ENCODE measurements at places on chromosomes 16 and 17. TPM values are rescaled to one million over a fixed set of nuclear protein-coding genes. Genes with fewer than 3 reads are reported as not detected.
A peak's percentile ranks its signal among the peaks of the same experiment; 100 is the strongest.

The MYH8 gene
- total RNA-seq = not detected

DNA sequence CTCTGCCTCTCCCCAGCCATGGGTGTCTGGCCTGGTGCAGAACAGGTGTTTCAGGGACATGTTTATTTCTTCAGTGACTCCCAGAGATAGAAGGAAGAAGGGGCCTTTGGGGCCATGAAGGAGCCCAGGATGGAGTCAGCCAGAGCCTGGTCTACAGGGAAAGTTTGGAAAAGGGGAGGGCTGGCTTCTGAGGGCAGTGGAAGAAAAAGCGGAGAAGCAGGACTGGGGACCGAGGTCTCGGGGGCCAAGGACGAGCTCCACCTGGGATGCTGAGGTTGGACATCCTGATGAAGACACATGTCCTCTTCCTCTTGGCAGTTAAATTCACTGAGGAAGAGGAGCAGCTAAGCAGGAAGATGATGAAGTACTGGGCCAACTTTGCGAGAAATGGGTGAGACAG, 7.7 kb downstream of the CES2 start:
- DNase-seq = no peak

DNA sequence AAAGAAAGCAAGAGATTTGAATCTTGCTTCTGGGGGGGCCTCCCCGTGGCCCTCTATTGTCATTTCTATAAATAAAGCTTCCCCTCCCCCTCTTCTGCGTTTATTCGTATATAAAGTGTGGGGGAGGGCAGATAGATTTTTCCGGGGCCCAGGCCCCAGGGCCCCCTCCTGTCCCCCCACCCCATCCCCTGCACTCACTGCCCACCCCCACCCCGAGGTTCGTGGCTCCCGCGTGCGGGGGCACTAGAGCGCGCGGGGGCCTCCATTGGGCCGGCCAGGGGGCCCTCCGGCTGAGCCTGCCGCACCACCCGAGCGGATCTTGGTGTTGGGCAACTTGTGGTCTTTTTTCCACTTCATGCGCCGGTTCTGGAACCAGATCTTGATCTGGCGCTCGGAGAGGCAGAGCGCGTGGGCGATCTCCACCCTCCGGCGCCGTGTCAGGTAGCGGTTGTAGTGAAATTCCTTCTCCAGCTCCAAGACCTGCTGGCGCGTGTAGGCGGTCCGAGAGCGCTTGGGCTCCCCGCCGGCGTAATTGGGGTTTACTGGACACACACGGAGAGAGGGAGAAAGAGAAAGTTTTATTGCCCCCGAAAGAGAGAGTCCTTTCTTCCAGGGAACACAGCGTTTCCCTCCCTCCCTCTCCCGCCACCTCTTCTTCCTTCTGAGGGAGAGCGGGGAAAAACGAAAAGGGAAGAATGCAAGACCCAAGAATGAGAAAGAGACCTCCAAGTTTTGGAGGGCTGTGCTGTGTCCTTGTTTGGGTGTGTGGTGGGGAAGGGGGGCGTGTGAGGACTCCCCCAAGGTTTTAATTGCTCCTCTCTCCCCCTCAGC, 1.5 kb downstream of the HOXB4 start:
- DNase-seq = peak; percentile 84

GRCh38 chr17:75625813-75626486, 7.3 kb upstream of the SMIM5 start:
- peak; percentile 6 for DNase-seq

DNA sequence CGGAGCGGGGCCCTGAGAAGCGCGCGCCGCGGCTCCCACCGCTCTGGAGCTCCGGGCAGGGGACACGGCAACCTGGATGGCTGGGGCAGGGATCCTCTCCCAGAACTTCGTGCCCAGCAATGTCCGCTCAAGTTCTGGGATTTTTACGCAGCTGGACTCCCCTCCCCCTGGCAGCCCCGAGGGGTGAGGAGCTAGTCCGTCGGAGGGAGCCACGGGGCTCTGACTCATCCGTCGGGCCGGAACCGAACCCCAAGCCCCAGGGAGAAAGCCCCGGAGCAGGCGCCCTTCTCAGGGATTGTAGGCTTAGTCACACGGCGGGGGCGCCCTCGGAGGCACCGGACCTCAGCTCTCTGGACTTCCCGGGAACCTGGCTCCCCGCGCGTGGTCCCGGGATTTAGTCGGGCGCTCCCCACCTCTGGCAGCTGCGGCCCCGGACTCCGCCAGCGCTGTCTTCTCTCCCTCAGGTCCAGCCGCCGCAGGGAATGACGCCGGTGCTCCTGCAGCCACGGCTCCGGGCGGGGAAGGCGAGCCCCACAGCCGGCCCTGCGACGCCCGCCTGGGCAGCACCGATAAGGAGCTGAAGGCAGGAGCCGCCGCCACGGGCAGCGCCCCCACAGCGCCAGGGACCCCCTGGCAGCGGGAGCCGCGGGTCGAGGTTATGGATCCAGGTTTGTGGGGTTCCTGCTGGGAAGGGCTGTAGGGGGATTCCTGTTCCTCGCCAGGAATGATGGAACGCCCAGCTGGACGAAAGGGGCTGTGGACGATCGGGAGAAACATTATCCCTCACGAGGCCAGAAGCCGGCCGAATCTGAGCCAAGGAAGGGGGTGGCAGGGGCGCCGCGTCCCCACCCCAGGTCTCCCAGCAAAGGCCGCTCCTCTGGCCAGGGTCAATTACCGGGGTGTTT, 830 bp downstream of the SPHK1 start:
- peak; percentile 70 for DNase-seq

The GCGR gene
- not detected for total RNA-seq

The RGS11 gene
- total RNA-seq = 1.2 TPM

GRCh38 chr16:70630960-70631745, 15.2 kb upstream of the IL34 start:
- no peak for DNase-seq

The HS3ST6 gene
- not detected for total RNA-seq

The ATP1B2 gene
- total RNA-seq = not detected

The C16orf92 gene
- total RNA-seq = not detected

DNA sequence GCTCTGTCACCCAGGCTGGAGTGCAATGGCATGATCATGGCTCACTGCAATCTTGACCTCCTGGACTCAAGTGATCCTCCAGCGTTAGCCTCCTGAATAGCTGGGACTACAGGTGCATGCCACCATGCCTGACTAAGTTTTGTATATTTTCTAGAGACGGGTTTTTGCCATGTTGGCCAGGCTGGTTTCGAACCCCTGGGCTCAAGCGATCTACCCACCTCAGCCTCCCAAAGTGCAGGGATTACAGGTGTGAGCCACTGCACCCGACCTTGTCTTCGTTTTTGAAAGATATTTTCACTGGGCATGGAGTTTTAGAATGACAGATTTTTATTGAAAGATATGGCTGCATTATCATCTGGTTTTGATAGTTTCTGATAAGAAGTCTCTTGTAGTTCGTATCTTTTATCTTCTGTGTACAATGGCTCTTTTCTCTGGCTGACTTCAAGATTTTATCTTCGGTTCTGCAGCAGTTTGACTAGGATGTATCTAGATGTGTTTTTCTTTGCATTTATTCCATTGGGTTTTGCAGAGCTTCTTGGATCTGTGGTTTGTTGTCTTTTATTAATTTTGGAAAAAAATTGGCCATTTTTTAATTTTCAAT, 14.6 kb downstream of the ADGRG5 start:
- no peak for DNase-seq

- no peak for DNase-seq
Measured at GRCh38 chr17:48601539-48602425, 3.0 kb downstream of the HOXB6 start.

- DNase-seq = peak; percentile 20
Measured at GRCh38 chr17:35368081-35368830, 5.2 kb downstream of the SLFN11 start.

DNA sequence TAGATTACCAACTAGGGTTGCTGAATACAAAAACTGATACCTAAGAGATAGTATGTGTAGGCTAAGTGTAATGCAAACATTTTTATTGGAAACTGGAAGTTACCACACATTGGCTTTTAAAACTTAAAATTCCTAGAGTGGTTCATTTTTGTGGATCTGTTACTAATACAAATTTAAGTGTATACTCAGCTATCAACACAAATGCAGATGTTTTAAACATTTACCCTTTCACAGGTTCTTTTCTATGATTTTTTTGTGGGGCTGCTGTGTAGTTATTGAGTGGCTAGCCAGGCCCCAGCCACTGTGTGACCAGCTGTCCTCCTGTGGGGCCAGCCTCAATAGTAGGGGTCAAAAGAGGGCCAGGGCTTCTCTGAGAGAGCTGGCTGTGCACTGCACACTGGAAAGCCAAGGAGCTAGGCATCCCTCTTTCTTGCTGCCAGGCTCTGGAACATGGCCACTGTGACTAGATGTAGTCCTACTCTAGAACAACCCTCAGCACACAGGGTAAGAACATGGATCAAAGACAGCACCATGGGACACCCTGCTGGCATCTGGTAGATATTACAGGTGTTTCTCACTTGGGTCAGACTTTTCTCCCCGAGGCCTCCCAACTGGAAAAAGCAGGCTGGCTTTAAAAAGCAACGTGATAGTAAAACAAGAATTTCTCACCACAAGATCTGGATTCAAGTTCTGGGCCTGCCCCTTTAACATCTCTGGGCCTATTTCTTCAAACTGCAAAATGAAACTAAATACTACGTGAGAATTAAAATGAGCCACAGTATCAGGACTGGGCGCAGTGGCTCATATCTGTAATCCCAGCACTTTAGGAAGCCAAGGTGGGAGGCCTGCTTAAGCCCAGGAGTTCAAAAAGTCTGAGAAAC, 7.3 kb upstream of the VEZF1 start:
- peak; percentile 87 for DNase-seq

GRCh38 chr16:82735673-82736091, 108.9 kb downstream of the CDH13 start:
- DNase-seq = peak; percentile 87

The NUPR1 gene
- 56.1 TPM for total RNA-seq

- DNase-seq = no peak
Measured at GRCh38 chr16:16924613-16925012, 545.7 kb downstream of the NPIPA7 start.

DNA sequence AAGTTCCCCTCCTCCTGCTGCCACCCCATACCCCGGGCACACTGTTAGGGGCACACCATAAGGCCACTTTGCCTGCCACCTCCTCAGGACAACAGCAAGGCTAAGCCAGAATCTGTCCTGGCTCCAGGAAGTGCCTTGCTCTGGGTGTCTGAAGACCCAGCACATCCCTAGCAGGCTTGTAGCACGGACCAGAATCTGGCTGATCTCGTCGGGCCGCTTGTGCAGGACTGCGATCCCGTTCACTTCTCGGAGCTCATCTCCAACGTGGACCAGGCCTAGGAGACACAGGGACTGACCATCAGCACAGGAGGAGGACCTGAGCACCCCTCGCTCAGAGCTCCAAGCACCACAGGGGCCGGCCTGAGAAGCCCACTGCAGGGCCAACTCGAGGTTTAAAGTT, 7.4 kb downstream of the MPP3 start:
- DNase-seq = no peak

DNA sequence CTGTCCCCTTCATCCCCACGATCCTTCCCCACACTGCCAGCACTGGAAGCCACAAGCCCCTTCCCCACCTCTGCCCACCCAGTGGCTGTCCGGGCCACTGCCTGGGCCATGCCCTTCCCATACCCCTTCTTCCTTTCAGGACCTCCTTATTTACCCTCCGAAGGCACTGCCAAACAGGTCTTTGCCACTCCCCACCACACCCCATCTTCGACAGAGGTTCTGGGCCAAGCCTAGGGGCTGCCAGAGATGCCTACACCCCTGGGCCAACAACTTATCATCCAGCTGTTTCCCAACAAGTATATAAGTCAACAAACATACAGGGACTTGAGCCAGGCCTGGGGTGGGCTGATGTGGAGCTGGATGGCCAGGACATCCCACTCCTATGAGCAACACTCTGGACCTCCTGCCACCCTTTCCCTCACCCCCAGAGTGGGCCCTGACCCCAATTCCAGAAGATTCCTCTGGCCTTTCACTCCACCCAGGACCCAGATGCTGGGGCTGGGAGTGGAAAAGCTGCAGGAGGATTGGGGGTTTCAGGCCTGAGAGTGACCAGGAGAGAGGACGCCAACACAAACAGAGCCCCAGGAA, 1.5 kb upstream of the PPP1R1B start:
- DNase-seq = peak; percentile 65

DNA sequence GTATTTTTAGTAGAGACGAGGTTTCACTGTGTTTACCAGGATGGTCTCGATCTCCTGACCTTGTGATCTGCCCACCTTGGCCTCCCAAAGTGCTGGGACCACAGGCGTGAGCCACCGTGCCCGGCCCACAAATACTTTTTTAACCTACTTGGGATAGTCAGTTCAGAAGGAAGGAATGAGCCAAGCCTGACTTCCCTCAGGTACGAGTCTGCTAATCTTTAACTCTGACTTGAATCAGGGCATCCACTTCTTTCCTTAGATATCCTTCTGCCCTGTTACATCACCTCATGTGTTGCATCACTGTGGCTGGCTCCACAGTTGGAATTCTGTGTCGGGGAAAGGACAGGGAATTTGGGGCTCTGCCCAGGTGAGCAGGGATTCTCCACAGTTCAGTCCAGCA, 120.8 kb downstream of the MSI2 start:
- DNase-seq = no peak

- DNase-seq = no peak
Measured at GRCh38 chr16:46428108-46429061, 192.8 kb downstream of the SHCBP1 start.

GRCh38 chr17:42138749-42139492, 15.9 kb downstream of the RAB5C start:
- no peak for DNase-seq

- no peak for DNase-seq
Measured at GRCh38 chr16:89060207-89060794, 33.4 kb upstream of the ACSF3 start.

- no peak for DNase-seq
Measured at GRCh38 chr16:71460941-71461340, 1.1 kb downstream of the ZNF23 start.

The TNK1 gene
- not detected for total RNA-seq

GRCh38 chr16:69351309-69352027, at the start of gene TMED6:
Gene TMED6 (minus strand): TSS chr16:69351786. CDS start chr16:69351753, 33 bp downstream.
- no peak for DNase-seq

The RDM1 gene
- not detected for total RNA-seq

- no peak for DNase-seq
Measured at GRCh38 chr16:6284731-6285130, 1047.9 kb upstream of the RBFOX1 start.

The KRT36 gene
- total RNA-seq = not detected

DNA sequence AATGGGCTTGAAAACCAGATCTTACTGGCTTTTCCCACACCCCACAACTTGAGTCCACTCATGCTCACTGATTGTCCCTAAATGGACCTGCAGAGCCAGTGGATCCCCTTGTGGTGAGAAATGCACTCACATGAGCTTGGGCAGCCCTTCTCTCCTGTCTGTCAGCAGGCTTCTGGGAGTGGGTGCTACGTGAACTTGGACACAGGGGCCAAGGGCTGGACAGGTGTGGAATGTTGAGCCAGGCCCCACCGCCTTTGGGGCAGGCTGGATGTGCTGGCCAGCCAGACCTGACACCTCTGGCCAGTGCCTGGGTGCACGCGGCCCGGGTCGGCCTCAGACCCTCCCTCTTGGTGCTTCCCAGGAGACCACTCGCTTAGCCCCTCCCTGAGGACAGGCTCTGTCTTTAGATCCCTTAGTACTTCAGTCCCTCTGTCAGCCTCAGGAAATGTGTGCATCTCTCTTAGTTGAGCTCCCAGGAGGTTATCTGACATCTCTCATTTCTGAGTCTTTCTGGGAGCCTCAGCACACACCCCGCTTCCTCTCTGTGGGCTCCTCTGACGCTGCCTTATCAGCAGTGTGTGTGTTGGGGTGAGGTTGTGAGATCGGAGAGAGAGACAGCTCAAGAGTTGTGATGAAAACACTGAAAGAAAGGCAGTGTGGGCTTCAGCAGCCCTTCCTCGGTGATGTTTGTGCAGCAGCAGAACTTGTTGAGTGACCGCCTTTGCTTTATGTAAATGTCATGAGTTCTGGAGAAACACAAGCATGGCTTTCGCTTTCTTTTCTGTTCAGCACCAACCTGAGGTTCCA, 117.0 kb downstream of the RAB11FIP4 start:
- no peak for DNase-seq

GRCh38 chr16:20331635-20332034, 4.3 kb upstream of the GP2 start:
- no peak for DNase-seq
